ENCODE measurements at places on chromosomes 2 and 18. TPM values are rescaled to one million over a fixed set of nuclear protein-coding genes. Genes with fewer than 3 reads are reported as not detected.

Gene LDAH
- total RNA-seq = 29.4 TPM

Gene PCARE
- not detected for total RNA-seq

Gene CRYGC
- total RNA-seq = not detected

Gene THAP4
- 42.5 TPM for total RNA-seq

Gene RGPD3
- total RNA-seq = 0.26 TPM

Gene PKP4
- 35.0 TPM for total RNA-seq

Gene EGR4
- 0.11 TPM for total RNA-seq

Gene REG3A
- not detected for total RNA-seq

Gene ANKRD62
- not detected for total RNA-seq

Gene GPR35
- 4.4 TPM for total RNA-seq

Gene SCTR
- total RNA-seq = not detected

GRCh38 chr2:176854878-176855277 is 357.7 kb upstream of the HNRNPA3 start:
- peak; percentile 79 for ATAC-seq

- no peak for ATAC-seq
Observed at GRCh38 chr2:240457223-240458043, 22.0 kb downstream of the GPC1 start.

DNA sequence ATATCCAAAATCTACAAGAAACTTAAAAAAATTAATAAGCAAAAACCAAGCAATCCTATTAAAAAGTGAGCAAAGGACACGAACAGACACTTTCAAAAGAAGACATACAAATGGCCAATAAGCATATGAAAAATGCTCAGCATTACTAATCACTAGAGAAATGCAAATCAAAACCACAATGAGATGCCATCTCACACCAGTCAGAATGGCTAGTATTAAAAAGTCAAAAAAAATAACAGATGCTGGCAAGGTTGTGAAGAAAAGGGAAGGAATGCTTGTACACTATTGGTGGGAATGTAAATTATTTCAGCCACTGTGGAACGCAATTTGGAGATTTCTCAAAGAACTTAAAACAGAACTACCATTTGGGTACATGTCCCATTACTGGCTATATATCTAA is 128.8 kb upstream of the SESTD1 start:
- no peak for ATAC-seq

DNA sequence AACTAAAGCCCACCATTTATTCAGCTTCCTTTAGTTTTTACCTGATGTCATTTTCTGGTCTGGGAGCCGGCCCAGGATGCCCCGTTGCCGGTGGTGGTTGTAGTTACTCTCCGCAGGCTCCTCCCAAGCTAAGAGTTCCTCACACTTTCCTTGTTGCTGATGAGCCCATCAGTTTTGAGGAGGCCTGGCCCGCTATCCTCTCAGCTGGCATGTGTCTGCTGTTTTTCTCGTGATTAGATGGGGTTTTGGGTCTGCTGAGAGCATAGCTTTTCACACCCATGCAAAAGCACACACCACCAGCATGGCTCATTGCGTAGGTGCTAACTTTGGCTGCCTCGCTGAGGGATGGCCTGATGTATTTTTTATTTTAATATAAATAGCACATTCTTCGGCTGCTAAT is 72.1 kb downstream of the PSMG2 start:
- no peak for ATAC-seq

DNA sequence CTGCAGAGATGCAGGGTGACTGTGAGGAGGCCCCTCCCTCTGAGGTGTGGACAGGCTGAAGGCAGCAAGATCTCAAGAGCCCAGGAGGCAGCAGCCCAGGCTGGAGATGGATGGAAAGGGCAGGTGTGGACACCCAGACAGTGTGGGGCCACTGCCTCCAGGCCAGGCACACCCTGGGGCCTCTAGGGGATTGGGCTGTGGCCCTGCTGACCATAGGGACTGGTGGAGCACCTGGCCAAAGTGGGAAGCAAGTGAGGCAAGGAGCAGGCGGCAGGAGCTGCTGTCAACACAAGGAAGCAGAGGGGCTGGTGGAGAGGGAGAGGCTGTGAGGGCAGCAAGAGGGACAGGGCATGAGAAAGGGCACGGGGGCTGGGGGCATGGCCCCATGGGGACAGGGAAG is 10.8 kb downstream of the SNED1 start:
- ATAC-seq = no peak

DNA sequence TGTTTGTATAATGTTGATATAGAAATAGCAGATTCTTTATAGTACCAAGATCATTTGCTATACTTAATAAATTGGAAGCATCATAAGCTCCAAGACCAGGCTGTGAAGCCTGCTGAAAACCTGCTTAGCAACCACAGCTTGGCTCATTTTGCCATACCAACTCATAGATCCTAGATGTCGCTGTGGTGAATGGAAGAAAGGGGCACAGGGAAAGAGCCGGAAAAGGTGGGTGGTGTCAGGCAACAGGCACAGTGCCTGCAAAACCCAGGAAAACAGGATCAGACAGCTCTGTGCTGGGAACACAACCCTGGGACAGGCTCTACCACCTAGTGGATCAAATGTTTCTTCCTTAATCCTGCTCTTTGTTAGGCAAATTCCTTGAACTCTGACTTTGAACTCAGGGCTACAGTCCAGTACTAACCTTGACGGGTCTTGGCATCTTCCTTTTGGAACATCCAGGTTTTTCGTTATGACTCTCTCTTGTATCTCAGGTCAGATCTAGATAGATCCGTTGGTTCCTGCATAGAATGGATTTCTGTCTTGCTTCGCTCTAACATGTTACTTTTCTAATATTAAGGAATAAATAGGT is 31.6 kb downstream of the TWSG1 start:
- no peak for ATAC-seq

DNA sequence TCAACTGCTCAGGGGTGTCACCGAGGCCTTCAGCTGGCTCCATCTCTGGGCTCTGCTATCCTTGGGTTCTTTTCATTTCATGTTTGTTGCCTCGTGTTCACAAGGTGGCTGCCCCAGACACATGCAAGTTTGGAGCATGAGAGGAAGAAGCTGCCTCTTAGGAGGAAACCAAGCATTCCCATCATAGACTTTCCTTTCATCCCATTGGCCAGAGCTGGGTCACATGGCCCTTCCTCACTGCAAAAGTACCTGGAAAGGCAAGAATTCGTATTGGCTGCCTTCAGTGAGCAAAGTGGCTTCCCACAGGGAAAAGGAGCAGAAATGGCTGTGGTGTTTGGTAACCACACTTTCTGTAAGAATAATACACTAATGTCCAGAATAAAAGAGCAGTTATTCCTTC is 155.7 kb upstream of the RAB12 start:
- no peak for ATAC-seq

DNA sequence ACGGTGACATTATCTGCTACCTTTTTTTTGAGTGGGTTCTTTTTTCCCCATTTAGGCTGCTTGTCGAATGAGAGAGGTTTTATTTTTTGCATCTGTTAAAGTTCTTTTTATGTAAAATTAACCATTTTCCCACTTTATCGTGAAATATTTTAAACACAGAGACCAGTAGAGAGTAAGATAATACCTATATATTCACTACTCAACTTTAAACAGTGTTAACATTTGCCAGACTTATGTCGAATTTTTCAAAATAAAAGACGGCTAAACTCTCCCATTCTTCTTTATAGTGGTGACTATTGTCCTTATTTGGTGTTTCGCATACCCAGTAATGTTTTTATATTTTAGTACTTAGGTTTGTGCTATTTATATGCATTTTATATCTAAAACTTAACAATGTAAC is 743 bp upstream of the PUS10 start:
- no peak for ATAC-seq

DNA sequence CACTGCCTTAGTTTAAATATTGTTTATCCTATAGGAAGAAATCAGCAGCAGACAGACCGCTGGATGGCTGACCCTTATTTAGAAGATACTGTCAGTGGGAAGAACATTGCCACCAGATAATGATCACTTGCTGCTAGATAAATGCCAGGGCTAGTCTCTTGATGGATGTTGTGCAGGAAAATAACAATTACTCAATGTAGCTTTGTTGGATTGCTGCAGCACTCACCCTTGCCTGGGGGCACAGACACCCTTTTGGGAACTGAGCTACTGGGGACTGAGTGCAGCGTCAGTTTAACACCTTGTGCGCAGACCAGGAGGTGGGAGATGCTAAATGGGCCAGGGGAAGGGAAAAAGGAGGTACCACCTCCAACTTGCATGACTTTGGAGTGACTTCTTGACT is 64.2 kb upstream of the CAPN13 start:
- no peak for ATAC-seq

- ATAC-seq = no peak
Observed at GRCh38 chr2:150091846-150092245, 395.6 kb downstream of the RND3 start.

GRCh38 chr2:95303191-95303919 is 6.2 kb downstream of the KCNIP3 start:
- no peak for ATAC-seq

GRCh38 chr2:128245813-128246212 is 72.9 kb downstream of the HS6ST1 start:
- ATAC-seq = no peak

GRCh38 chr2:57696016-57696415 is 350.6 kb upstream of the VRK2 start:
- no peak for ATAC-seq

- no peak for ATAC-seq
Observed at GRCh38 chr18:8279346-8279745, 329.9 kb upstream of the RAB12 start.

GRCh38 chr2:111049792-111050640 is 70.7 kb upstream of the BCL2L11 start:
- ATAC-seq = peak; percentile 82

GRCh38 chr2:54419388-54419787 is 36.7 kb upstream of the SPTBN1 start:
- no peak for ATAC-seq

DNA sequence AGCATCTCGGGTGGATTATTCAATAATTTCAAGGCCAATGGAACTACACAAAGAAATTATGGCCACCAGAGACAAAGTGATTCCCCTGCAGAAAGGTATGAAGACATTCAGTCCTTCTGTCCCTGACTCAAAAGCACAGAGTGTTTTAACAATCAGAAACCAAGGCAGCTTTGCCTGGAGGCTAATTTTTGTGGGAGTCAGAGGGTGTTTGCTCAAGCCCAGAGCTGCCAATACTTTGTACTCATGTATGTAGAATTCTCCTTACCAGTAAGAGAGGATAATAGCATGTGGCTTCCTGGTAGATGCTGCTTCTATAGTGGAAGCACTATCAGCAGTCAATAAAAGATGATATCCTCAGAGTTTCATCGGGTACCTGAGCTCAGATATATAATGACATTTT is 178.4 kb downstream of the KCNE4 start:
- no peak for ATAC-seq

DNA sequence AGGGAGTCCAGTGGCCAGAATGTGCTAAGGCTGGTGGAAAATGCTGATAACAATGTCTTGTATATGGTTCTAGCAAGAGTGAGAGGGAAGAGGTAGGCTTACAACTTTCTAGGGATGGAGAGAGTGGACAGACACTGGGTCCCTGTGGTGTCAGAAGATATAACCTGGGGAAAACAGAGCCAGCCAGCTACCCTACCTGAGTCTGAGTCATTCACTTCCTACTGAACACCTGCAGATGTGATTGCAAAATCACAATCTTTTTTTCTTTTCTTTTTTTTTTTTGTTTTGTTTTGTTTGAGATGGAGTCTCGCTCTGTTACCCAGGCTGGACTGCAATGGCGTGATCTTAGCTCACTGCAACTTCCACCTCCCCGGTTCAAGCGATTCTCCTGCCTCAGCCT is 7.3 kb downstream of the TET3 start:
- no peak for ATAC-seq

DNA sequence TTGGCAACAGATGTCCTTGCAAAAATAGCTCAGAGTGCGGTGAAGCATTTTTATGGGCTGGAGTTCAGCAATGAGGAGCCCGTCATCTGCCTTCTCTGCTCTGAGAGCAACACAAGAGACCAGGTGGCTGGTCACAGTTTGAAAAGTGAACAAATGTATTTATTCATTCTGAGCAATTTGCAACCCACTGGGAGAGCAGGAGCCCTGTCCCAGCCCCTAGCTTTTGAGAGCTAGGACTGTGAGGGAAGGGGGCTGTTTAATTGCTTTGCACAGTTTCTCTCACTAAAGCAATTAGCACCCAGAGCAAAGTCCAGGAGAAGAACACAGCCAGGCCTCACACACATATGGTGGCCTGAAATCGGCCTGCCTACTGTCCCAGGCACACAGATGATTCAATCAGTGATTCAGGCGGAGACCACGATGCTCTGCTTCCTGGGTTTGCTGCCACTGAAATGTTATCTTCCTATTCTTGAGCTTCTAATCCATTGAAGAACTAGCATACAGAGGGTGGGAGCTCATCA is 646.1 kb upstream of the ACVR2A start:
- no peak for ATAC-seq

DNA sequence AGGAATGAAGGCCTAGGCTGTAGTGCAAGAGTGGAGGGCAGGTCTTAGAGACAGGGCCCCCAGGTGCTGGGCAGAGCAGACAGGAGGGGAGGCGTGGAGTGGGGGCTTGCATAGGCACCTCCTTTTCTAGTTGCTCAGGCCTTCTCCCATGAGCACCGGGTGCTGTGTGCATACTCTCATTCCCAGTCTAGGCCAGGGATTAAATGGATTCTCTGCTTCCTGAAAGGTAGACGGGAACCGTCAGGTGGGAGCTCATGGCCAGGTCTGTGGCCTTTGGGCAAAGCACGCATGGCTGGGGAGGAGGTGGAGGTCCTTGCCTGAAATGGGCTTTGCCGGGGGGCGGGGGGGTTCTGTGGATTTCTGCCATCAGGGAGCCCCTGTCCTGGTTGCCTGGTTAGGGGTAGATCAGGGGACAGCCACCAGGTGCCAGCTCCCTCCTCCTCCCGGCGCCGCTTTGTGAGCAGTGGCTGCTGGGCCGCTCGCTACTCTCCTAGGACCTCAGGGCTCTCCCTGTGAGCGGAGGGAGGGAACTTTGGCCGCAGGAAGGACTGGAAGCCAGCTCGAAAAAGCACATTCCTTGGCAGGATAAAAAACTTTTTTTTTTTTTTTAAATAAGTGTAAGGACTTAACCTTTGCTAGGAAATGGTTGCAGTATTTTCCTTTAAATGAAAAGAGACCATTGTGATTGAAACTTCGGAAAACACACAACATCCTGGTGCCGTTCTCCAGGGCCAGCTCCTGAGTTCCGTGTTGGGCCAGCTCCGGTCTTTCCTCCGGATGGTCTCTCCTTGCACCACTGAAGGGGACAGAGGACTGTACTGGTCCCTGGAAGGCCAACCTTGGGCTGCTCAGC is 82.8 kb upstream of the HAAO start:
- no peak for ATAC-seq
